Renal cortical epithelial cell (primary cell): ENCODE measurements at places on chromosomes 7 and 10.

DNA sequence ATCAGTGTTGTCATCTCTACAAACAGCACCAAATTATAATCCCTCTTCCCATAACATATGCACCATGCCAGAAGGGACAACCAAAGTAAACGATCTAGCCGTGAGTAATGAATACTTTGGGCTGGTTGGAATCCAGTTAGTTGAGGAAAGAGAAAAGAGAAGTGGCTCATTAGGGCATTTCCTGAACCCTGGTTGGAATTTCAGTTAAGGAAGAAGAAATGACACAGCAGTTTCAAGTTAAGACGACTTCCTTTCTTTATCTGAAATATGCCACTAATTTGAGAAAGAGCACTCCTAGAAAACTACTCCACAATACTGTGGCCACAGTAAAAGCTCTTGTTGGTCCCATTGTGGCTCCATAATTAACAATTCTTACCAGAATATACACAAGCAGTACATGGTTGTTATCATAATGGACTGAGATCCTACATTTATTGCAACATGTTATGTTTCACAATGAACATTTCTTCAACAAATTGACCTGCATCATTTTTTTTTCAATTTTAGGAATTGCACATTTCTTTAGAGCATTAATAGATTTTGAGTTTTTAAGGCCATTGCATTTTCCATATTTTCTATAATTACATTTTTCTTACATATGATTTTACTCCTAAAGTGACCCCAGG lies at the start of gene TFEC:
Gene TFEC, minus strand, starts transcription at position 113 of the 626 bp plus-strand sequence. CDS start 46,322 bp downstream, outside the sequence.
- DNase-seq: peak; percentile 44

DNA sequence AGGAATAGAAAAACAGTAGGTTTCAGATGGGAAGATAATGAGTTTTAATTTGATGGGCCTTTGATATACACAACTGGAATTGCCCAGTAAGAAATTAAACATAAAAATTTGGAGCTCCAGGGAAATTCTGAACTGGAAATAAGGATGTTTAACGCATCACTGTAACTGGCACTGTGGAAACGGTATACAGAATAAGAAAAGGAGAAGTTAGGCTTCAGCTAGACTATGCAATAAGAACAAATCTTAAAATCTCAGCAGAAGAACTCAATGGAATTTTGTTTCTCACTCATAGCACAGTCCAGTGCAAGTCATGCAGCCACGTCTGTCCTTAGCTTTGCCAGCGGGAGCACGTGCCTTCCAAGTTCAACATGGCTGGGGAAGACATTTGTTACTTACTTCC lies 52.9 kb upstream of the FGL2 start:
- no peak for DNase-seq

GRCh38 chr10:19811540-19811939 lies 4.7 kb upstream of the PLXDC2 start:
- peak; percentile 44 for DNase-seq

- no peak for DNase-seq
Measured at GRCh38 chr7:131254211-131254610, 73.5 kb upstream of the MKLN1 start.

DNA sequence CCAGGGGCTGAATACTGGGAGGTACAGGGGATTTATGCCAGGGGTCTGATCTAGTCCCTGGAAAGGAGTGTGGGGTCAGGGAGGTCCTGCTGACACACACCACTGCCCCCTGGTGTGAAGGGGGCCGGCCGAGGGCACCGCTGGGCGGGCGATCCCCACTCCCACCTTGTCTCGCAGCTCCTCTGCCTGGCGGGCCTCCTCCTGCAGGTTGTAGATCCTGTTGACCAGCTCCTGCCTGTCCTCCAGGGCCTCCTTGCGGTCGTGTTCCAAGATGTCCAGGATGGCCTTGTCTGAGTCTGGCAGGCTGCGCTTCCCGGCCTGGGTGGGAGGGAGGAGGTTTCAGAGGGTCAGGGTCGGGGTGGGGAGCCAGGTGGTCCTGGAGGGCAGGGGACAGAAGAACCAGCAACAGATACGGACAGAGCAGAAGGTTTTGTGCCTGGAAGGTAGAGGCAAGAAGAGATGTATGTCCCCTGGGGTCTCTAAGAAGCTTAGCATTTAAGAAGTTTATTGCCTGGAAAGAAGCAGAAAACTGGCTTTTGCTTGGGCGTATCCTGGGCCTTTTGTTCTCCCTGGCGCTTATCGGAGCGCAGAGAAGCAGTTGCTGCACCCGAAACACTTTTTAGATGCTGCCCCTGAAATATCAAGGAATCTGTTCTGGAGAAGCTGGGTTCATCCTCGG lies 94.5 kb upstream of the GNA12 start:
- no peak for DNase-seq

GRCh38 chr7:134694299-134694698 lies 47.6 kb downstream of the BPGM start:
- no peak for DNase-seq

- no peak for DNase-seq
Measured at GRCh38 chr10:127942811-127943210, 35.9 kb downstream of the PTPRE start.

GRCh38 chr10:14017467-14017866 lies 313.3 kb downstream of the FRMD4A start:
- DNase-seq: no peak

DNA sequence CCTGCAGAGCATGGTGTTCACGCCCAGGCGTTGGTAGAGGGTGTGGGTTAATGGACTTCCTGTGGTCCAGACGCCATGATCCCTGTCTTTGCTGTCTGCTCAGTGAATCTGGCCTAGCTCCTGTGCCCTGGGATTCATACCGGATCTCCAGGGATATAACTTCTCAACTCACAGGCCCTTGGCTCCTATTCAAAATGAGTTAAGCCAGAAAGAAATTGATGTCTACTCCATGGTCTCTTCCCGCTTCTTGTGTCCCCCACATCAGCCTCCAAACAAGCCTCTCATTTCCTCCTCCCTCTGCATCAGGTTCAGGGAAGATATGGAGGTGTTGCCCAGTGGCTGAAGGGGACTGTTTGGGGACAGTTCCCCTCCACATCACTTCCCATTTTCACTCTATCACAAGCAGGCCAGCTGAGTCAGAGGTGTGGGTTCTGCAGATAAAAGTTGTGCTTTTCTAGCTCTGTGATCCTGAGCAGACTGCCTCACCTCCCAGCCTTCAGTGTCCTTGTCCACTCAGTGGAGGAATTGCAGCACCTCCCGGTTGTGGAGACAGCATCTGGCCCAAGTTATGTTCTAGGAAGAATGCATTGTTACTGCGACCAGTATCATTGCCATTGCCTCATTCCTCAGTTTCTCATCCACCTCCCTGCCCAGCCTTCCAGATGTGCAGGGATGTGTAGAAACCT lies 22.5 kb downstream of the AKR1E2 start:
- DNase-seq: no peak

- no peak for DNase-seq
Measured at GRCh38 chr10:21217107-21217506, 308.4 kb downstream of the SKIDA1 start.

DNA sequence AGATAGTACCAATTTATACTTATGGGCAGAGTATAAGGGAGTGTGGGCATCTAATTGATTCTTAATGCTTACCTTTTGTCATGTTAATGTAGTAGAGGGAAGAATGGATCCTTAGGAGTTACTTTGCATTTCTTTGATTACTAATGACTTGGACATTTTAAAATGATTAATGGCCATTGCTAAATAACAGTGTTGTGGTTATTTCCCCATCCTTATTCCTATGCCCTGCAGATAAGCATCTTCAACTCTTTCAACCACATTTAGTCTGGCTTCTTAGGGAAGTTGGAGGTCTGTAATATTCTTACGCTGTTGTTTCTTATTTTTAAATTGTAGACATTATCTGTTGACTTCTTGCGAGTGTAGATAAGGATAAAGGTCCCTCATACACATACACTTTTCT lies 37.2 kb downstream of the KAT6B start:
- DNase-seq: no peak

DNA sequence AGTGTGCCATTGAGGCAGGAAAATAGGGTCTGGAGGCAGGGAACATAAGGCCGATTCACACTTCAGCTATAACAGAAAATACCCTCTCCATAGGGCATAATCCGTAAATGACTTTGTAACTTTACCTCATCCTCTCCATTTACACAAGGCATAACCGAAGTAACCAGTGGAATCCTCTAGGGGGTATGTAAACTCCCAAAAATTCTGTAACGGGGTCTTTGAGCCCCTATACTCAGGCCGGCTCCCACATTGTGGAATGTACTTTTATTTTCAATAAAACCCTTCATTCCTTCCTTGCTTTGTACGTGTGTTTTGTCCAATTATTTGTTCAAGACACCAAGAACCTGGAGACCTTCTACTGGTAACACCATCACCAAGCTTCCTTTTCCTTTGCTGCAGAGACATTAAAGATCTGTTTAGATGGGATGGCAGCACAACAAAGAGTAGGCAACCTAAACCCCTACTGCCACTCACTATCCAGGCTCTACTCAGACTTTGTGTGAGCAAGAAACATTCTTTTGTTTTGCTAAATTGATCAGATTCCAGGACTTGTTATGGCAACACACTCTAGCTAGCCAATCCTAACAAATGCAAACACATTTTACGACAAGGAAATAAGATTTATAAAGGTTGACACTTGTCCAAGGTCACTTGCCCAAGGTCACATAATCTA lies 99.3 kb downstream of the DGKI start:
- no peak for DNase-seq

DNA sequence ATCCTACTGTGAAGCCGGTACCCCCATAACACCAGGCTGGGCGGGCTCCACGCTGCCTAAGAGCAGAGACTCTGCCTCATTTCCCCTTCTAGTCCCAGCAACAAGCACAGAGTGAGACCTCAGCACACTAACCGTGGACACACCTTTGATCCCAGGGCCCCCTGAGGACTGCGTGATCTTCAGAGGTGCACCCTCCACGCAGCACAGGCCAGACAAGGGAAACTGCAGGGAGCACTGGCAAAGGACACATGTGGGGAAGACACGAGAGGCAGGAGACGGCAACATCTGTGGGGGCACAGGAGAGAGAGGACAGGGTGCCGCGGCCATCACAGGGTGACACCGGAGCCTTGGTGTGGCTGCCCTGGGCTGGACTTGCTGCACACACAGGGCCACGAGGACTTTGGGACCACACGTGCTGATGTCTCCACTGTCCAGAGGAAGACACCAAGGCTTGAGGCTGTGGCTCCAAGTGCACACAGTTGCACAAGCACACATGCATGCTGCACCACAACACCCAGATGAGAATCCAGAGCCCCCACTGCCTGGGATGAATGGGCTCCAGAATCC lies 128.8 kb downstream of the PTPRN2 start:
- DNase-seq: no peak

- peak; percentile 62 for DNase-seq
Measured at GRCh38 chr7:103637094-103637493, 191.1 kb upstream of the SLC26A5 start.

- no peak for DNase-seq
Measured at GRCh38 chr10:114034923-114035645, 8.6 kb upstream of the ADRB1 start.

- DNase-seq: peak; percentile 13
Measured at GRCh38 chr10:113168584-113168983, 218.5 kb downstream of the TCF7L2 start.

DNA sequence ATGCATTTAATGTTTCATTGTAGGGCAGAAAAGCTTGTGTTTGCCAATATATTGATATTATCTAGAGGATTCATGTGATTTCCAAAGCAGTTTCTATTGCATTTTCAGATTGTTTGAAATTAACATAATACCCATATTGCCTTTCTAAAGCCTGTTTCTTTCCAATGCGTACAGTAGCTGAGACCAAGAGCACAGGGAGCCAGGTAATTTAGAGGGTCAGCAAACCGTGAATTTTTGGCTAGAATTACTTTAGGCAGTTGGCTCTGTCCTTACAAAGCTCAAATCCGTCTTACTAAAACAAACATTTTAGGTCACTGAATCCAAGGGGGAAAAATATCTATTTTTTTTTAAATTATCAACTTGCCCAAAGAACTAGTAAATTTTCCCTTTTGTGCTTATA lies 604.9 kb upstream of the ADARB2 start:
- no peak for DNase-seq

DNA sequence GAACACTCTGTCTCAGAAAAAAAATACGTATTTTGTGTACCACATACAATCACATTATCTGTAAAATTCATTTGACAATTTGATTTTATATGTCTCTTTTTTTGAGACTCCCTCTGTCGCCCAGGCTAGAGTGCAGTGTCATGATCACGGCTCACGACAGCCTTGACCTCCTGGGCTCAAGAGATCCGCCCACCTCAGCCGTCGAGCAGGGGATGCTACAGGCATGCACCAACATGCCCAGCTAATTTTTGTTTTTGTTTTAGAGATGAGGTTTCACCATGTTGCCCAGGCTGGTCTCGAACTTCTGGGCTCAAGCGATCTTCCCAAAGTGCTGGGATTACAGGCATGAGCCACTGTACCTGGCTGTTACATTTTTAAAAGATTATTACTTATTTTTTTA lies 11.6 kb upstream of the BAZ1B start:
- no peak for DNase-seq

GRCh38 chr10:74871595-74872382 lies 45.4 kb downstream of the KAT6B start:
- DNase-seq: no peak

DNA sequence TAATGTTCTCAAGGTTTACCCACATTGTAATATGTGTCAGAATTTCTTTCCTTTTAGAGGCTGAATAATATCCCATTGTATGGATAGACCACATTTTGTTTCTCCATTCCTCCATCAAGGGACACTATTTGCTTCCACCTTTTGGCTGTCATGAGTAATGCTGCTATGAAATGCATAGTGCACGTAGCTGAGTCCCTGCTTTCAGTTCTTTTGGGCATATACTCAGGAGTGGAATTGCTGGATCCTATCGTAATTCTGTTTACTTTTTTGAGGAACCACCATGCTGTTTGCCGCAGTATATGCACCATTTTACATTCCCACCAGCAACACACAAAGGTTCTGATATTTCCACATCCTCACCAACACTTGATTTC lies 60.0 kb downstream of the PRF1 start:
- no peak for DNase-seq

DNA sequence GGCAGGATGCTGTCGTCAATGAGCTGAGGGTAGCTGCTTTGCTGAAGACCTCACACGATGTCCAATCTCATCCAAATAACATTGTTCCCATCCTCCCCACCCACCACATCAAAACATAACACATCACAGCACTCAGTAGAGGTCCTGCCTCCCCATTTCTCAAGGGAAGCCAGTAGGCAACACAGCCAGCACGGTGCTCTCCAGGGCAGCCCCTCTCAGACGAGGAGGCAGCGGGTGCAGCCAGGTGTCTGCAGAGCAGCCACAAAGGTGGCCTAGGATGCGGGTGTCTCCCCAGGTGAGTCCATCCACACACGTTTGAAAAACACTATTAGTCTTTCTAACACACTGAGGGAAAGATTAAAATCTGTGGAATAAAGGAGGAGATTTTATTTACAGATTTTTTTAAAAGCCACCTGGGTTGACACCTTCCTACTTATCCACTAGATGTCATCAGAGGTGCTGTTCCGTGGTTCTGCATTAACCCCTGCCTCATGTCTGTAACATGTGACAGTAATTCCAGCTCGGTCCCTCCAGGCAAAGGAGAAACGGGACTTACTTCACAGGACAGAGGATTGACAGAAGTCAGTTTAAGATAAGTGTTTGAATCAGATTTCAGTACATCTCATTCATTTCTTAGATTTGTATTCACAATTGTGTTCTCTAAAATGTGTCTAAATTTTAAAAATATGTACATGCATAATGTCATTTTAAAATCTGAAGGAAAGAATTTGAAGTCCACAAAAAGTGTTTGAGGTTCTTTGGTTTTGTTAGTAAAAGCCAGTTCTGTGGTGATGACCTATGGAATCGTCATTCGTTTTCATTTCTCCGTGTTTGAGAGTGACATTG lies 68.0 kb downstream of the LANCL2 start:
- peak; percentile 70 for DNase-seq

- no peak for DNase-seq
Measured at GRCh38 chr10:33556620-33557019, 222.2 kb upstream of the NRP1 start.

- DNase-seq: no peak
Measured at GRCh38 chr7:134649226-134649775, 2.6 kb downstream of the BPGM start.
